ENCODE measurements at places on chromosomes 2 and 18. TPM values are rescaled to one million over a fixed set of nuclear protein-coding genes. Genes with fewer than 3 reads are reported as not detected.

PPIG gene
- 51.9 TPM for total RNA-seq

CD302 gene
- total RNA-seq: 0.34 TPM

GPR39 gene
- not detected for total RNA-seq

CIB4 gene
- not detected for total RNA-seq

POTEI gene
- total RNA-seq: not detected

M1AP gene
- total RNA-seq: not detected

Data from T-helper 2 cell treated with Interferon-gamma antibody and Interleukin-4, amounts not matched to agents 100 ng/mL and 5 ng/mL, for 36 hours (primary cell).